ENCODE measurements at places on chromosomes 16 and 17.

GRCh38 chr17:66474258-66474657, 171.8 kb downstream of the PRKCA start:
- no peak for DNase-seq

GRCh38 chr17:35749560-35750412, 3.3 kb downstream of the GAS2L2 start:
- no peak for DNase-seq

DNA sequence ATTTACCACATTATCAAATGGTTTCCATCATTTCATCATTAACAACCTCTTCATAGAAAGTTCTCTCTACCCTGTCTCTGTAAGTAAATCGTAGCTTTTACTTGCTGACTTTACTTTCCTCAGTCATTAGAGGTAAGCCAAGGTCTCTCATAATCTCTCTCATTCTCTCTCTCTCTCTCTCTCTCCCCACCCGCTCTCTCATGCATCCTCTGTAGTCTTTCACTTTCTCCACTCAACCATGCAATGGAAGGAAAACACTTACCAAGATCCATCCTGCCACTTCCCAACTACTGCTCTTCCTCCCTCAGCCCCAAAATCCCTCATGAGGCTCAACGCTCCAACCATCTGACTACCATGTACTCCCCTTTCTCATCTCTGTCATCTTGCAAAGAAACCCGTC, 6.1 kb downstream of the CEP112 start:
- DNase-seq, result no peak

GRCh38 chr16:71673582-71673973, 47.6 kb downstream of the MARVELD3 start:
- DNase-seq, result no peak

- DNase-seq, result no peak
These were observed 32.8 kb downstream of the XYLT1 start for GRCh38 chr16:17437981-17438380.

DNA sequence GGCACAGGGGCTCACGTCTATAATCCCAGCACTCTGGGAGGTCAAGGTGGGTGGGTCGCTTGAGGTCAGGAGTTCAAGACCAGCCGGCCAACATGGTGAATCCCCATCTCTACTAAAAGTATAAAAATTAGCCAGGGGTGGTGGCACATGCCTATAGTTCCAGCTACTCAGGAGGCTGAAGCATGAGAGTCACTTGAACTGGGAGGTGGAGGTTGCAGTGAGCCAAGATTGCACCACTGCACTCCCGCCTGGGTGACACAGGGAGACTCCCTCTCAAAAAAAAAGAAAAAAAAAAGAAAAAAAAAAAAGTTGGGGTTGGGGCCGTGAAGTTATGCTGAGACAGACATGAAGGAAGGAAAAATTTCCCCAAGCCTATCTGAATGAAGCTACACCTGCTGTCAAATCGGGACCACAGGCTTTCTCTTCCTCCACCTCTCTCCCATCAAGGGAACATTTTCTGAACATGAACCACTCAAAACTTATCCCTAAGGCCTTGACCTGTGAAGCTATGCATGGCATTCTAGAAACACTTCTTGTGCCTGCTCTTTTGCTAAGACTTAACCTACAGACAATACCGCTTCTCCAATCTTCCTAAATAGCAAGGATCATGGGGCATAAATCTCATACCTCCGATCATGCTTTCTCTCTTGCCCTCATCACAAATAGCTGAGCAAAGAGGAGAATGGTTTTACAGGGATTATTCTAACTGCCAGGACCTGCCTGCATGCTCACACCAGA, 88.6 kb downstream of the CYTH1 start:
- DNase-seq, result no peak

- no peak for DNase-seq
These were observed 11.8 kb upstream of the PEMT start for GRCh38 chr17:17603178-17603894.

- no peak for DNase-seq
These were observed 6.8 kb downstream of the KIF19 start for GRCh38 chr17:74332763-74333283.

DNA sequence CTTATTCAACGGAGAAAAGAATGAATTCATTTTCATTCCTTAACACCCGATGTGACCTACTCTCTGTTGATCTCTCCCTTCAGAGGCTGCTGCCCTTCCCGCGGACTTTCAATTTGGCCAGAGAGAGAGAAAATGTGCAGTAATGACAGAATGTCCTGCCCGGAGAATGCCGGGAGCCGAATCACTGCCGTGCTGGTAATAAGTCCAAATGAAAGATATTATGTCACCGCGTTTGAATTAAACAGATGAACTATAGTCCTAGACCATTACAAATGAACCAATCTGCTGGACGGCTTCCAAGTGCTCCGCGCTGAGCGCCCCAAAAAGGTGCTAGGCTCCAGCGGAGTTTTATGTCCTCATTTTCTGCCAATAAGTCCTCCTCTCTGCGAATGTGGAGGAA, 14.7 kb upstream of the C16orf82 start:
- DNase-seq, result no peak

- no peak for DNase-seq
These were observed 111.5 kb downstream of the RMI2 start for GRCh38 chr16:11456741-11457140.

DNA sequence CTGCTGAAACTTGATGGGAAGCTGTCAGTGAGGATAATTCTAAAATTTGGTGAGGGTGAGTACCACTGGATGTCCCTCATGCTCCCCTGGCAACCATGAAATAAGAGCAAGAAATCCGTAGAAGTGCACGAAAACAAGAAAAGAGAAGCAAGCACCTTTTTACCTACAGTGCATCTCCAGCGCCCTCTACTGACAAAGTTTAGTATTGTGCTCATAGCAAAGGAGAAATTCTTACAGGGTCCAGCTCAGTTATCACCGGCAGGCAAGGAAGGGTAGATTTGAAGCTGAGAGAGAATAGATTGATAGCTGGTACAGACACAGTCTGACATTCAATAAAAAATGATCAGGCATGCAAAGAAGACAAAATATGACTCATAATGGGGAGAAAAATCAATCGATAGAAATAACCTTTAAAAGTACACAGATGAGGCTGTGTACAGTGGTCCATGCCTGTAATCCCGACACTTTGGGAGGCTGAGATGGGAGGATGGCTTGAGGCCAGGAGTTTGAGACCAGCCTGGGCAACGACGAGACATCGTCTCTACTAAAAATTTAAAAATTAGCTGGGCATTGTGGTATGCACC, 28.3 kb upstream of the TEX2 start:
- DNase-seq, result no peak

- DNase-seq, result no peak
These were observed 188.5 kb downstream of the MAP2K6 start for GRCh38 chr17:69602972-69603371.

DNA sequence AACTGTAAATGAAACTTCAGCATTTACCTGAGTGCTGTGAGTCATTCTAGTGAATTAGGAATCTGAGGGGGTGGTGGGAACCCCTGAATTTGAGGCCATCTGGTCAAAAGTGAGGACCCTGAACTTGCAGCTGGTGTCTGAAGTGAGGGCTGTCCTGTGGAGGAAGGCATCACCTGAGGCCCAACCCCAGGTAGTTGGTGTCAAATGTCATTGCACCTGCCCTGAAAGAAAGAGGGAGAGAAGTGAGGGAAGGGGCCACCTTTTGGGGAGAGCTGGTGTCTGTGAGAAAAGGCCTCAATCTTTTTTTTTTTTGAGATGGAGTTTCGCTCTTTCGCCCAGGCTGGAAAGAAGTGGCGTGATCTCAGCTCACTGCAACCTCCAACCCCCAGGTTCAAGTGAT, 12.5 kb upstream of the PRPSAP1 start:
- no peak for DNase-seq

DNA sequence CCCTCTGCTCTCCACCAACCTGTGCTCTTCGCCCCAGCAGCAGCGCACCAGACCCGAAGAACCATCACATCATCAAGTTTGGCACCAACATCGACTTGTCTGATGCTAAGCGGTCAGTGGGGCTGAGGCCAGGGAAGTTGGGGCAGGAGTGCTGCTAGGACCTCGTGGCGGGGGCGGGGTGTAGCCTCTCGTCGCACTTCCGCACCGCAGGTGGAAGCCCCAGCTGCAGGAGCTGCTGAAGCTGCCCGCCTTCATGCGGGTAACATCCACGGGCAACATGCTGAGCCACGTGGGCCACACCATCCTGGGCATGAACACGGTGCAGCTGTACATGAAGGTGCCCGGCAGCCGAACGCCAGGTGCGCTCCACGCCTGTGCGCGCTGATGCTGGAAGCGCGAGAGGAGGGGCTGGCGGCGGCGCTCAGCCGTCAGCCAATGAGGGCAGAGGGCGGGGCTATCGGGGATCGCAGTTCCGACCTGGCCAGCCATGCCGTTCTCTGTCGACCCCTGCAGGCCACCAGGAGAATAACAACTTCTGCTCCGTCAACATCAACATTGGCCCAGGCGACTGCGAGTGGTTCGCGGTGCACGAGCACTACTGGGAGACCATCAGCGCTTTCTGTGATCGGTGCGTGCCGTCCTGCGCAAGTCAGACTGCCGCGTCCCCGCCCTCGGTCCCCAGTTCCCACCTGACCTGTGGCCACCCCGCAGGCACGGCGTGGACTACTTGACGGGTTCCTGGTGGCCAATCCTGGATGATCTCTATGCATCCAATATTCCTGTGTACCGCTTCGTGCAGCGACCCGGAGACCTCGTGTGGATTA, 3.2 kb upstream of the TMEM88 start:
- DNase-seq, result peak; percentile 89

GRCh38 chr16:27195076-27195741, 8.1 kb upstream of the KDM8 start:
- DNase-seq, result no peak

DNA sequence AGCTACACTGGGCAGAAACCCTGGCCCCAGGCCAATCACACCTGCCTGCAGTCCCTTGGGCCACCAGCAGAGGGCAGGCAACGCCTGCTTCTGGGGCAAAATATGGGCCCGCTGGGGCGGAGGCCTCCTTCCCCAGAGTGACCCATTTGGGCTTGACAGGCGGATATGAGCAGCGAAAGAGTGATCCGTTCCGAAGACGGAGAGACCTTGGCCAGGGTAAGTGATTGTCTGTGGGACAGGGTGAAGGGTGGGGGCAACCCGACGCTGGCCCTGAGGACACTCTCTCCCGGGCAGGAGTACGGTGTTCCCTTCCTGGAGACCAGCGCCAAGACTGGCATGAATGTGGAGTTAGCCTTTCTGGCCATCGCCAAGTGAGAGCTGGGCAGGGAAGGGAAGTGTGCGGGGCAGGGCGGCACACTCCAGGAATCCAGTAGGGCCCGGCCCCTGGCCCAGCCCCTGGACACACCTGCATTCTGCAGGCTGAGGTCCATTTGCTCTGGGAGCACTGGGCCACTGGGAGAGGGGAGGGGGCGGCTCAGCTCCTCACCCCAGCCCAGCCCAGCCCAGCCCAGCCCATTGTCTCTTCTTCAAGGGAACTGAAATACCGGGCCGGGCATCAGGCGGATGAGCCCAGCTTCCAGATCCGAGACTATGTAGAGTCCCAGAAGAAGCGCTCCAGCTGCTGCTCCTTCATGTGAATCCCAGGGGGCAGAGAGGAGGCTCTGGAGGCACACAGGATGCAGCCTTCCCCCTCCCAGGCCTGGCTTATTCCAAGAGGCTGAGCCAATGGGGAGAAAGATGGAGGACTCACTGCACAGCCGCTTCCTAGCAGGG, 3.5 kb upstream of the NHERF1 start:
- peak; percentile 82 for DNase-seq

GRCh38 chr17:63999680-64000531, 1.8 kb downstream of the PRR29 start:
- no peak for DNase-seq

GRCh38 chr17:77320044-77320440, 179.3 kb downstream of the SEC14L1 start:
- DNase-seq, result no peak

DNA sequence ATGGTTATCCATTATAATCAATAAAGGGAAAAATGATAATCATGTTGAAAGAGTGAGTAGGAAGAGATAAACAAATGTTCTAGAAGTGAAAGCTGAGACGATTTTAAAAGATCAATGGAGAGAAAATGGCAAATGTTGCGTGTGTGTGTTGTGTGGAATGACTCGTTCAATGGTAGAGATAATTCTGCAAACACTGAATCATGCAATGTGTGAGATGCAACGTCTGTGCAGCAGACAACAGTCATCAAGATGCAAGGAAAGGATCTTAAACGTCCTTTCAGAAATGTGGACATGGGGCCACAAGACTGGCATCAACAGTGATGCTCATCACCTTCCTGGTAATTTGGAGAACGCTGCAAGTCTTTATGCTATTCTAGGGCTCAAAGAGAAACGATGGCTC, 124.4 kb downstream of the CDYL2 start:
- no peak for DNase-seq

- no peak for DNase-seq
These were observed 362.0 kb downstream of the SEC14L1 start for GRCh38 chr17:77502626-77503292.

DNA sequence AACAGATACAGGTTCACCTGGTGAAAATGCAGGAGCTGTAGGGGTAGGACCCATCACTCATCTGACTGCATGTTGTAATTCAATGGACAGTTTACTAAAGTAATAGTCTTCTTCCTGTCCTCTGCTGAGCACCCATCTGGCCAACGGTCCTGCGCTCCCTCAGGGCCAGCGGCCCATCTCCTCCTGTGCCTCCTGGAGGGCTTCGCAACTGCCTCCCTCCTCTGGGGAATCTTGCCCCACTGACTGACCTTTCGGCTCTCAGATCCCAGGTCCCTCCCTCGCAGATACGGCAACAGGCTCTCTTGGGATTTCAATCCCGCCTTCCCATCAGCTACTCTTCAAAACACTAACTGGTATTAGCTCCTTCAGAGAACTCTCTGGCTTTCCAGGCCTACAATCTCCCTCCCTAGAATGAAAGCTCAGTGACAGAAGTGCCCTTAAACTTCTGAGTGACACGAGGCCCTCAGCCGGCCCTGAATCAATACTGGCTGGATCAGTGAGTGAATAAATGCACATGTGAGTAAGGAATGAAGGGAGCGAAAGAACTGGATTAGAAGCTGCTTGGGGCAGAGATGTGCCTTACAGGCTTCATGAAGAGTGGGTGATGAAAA, 1.3 kb downstream of the PEMT start:
- DNase-seq, result no peak

GRCh38 chr17:32117399-32117798, 24.9 kb upstream of the RHOT1 start:
- no peak for DNase-seq

DNA sequence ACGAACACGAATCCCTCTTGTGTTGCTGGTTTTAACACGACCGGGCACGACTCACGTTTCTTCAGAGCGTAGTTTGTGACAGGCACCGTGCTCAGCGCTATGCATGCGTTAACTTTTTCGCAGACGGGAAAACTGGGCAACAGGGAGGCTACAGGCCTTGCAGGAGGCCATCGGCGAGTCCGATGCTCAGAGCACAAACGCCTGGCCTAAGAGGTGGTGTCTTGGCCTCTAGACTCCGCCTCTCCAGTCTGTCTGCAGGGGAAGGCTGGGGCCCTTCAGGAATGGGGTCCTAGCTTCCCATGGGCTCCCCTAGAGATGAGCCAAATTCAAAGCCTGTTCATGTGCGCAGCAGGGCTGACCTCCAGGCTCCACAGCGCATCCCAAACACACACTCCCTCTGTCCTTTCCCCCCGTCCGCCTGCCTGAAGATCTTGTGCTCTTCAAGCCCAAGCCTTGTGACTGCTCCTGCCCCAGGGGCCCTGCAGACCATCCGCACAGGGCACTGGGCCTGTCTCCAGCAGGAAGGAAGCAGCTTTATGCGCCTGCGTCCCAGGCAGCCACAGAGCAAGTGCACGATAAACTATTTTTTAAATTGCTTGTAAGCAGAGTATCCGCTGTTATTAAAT, 3.1 kb downstream of the CLCN7 start:
- no peak for DNase-seq

GRCh38 chr16:65658349-65658748, 536.5 kb upstream of the CDH11 start:
- no peak for DNase-seq
